Muscle of back (tissue), 13 donors: ENCODE measurements at places on chromosomes 7 and 10. TPM values are rescaled to one million over a fixed set of nuclear protein-coding genes. Genes with fewer than 3 reads are reported as not detected.

- peak; percentile 58 for DNase-seq
These were observed 17.5 kb downstream of the PRF1 start for GRCh38 chr10:70584909-70585544.

The NEUROG3 gene
- polyA plus RNA-seq: not detected

The HTR5A gene
- polyA plus RNA-seq: not detected

- no peak for DNase-seq
These were observed 90.8 kb downstream of the JMJD1C start for GRCh38 chr10:63374991-63375390.

DNA sequence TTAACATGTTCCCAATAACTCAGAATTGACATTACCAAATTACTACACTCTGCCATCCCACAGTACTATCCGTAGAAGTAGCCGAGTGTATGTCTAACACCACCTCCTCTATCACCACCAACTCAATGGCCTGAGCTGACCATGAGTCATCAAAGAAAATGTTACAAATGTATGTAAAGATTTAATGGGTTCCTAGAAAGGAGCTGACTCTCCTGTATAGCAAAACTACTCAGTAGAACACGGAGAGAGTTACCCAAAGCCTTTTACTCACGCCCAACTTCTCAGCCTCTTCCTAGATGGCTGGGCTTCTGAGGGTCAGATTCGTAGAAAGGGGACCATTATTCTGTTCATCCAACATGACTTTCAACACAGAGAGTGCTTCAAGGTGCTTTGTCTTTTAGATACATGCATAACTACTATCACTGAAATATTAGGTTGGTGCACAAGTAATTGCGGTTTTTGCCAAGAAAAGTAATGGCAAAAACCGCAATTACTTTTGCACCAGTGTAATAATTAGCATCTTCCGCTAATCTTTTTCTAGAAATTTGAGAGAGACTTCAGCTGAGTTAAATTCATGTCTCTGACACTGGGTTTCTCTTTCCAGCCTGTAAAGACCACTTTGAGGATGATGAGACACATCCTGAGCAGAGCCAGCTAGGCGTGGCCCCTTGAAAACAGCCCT is 24.0 kb upstream of the NANOS1 start:
- no peak for DNase-seq

GRCh38 chr10:52442576-52442975 is 128.5 kb downstream of the DKK1 start:
- DNase-seq: no peak

- no peak for DNase-seq
These were observed 138.2 kb upstream of the MKLN1 start for GRCh38 chr7:131189488-131189887.

GRCh38 chr10:61189912-61190311 is 245.9 kb upstream of the RHOBTB1 start:
- DNase-seq: no peak

The GOLGA7B gene
- polyA plus RNA-seq: 0.16 TPM

GRCh38 chr7:131012477-131013031 is 278.5 kb upstream of the KLF14 start:
- no peak for DNase-seq

GRCh38 chr7:156665101-156665500 is 24.5 kb downstream of the RNF32 start:
- no peak for DNase-seq

DNA sequence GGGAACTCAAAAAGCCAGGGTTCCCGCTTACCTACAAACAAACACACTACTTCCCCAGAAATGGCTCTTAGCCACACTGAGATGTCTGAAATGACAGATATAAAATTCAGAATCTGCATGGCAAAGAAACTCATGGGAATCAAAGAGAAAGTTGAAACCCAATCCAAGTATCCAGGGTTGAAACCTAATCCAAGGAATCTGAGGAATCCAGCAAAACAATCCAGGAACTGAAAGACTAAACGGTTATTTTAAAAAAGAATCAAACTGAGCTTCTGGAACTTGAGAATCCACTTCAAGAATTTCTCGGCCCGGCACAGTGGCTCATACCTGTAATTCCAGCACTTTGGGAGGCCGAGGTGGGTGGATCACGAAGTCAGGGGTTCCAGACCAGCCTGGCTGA is 568.8 kb downstream of the POM121L12 start:
- DNase-seq: no peak

- DNase-seq: peak; percentile 99
These were observed at the start of gene PPRC1 for GRCh38 chr10:102132563-102133372. Gene PPRC1 (plus strand): TSS chr10:102133040. CDS start chr10:102133069, 29 bp downstream.

The MSS51 gene
- 37.2 TPM for polyA plus RNA-seq

The TNKS2 gene
- polyA plus RNA-seq: 36.0 TPM

GRCh38 chr10:23362879-23363792 is 18.5 kb upstream of the C10orf67 start:
- no peak for DNase-seq

- no peak for DNase-seq
These were observed 36.7 kb downstream of the EGFR start for GRCh38 chr7:55055479-55055878.

The WBP1L gene
- 40.9 TPM for polyA plus RNA-seq

GRCh38 chr7:149801816-149802215 is 28.4 kb upstream of the ZNF467 start:
- DNase-seq: no peak

The ERVW-1 gene
- polyA plus RNA-seq: 0.57 TPM

The SEM1 gene
- polyA plus RNA-seq: 153 TPM

- DNase-seq: no peak
These were observed 218.3 kb downstream of the CRPPA start for GRCh38 chr7:16203065-16203464.

DNA sequence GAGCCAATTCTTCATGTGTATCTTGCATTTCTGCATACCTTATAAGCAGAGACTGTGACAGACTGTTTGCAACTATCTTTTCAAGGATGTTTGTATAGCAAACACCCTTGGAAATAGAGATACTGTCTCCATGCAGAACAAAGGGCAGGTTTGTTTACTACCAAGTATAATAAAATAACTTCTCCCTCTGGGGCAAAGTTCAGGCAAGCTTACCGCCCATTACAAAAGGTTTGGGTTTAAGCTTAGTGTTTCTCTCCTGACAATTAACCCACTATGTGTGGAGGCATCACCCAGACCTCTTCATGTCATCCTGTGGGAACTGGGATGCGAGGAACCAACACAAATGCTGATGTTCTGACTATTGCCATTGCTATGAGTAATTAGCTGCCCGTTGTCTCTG is 479.1 kb upstream of the ZMIZ1 start:
- DNase-seq: no peak

GRCh38 chr7:30466266-30466665 is 12.3 kb downstream of the NOD1 start:
- DNase-seq: no peak

The OR2A42 gene
- polyA plus RNA-seq: 0.31 TPM
